Left lobe of liver (tissue), 2 donors: ENCODE measurements at places on chromosomes 7 and 10.

DNA sequence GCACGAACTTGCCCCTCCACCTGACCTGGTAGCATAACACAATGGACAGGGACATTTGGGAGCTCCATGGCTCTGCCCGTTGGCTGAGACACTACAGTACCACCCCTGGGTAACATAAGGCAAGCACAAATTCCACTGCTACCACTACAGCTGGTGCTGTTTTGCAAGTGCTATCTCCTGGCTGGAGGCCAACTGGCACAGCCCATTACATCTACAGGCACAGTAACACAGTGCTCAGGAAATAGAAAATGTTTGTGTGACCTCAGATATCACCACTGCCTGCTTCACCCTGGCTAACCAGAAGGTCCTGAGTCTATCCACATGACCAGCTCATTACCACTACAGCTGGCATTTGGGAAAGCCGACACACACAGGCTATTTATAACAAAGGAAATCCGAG lies 631.1 kb upstream of the MBL2 start:
- peak; percentile 92 for DNase-seq

- peak; percentile 81 for DNase-seq
Observed at GRCh38 chr7:28179120-28180030, 1.2 kb downstream of the JAZF1 start.

DNA sequence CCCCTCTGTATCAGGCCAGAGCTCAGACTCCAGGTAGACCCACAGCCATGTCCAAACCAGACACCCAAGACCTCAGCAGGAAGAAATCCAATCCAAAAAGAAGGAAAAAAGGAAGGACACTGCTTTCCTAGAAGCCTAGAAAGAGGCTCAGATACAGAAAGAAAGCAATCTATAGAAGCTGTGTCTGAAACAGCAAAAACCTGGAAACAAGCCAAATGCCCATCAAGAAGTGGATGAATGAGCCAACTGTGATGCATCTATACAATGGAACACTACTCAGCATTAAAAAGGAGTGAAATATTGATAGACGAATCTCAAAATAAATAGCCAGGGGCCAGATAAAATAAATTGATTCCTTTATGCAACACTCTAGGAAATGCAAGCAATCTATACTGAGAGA lies 31.6 kb downstream of the GRB10 start:
- no peak for DNase-seq

DNA sequence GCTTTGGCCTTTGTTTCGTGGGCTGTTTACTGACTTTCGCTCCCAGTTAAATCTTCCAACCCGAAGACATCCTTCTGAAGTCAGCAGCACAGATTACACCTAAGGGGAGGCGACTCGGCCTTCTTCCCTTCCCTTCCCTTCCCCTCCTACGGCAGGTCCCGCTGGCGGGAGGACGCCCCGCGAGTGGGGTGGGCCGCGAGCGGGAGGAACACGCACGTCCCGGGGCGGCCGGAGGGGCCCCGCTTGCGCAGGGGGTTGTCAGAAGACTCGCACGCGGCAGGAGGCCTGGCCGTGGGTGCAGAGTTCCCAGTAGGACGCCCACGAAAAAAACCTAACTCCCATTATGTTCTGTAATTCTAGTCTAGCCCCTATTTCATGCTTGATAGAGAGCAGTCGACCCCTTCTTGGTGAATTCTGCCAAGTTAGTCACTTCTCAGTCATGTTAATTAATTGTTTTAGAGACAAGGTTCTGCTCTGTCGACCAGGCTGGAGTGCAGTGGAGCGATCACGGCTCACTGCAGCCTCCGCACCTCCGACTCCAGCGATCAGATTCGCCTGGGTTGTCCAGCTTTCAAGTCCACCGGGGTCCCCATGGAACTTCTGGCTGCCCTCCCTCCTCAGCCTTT lies 19.2 kb upstream of the ZNF32 start:
- no peak for DNase-seq

- no peak for DNase-seq
Observed at GRCh38 chr10:6788731-6789130, 208.7 kb upstream of the PRKCQ start.

GRCh38 chr7:28759475-28759971 lies 198.6 kb downstream of the TRIL start:
- DNase-seq, result no peak

DNA sequence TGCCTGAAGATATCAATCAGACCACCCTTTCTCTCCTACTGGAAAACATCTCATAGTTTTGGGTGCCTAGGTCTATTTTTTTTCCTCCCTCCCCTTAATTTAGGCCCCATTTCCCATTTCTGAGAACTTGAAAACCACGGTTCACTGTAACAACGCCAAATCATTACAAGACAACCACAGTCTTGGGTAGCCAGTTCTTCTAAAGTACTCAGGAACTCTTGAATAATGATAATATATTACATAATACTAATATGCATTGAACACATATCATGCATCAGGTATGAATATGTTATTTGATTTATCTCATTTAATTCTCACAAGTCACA lies 185.1 kb upstream of the ADO start:
- no peak for DNase-seq

- no peak for DNase-seq
Observed at GRCh38 chr7:74586258-74587175, 71.0 kb upstream of the GTF2I start.

GRCh38 chr10:4131407-4132215 lies 346.6 kb upstream of the KLF6 start:
- no peak for DNase-seq

GRCh38 chr7:30702200-30702599 lies 19.9 kb upstream of the CRHR2 start:
- DNase-seq, result no peak

GRCh38 chr7:4006687-4007086 lies 675.4 kb upstream of the FOXK1 start:
- DNase-seq, result peak; percentile 66

GRCh38 chr7:18357691-18358090 lies 137.9 kb upstream of the HDAC9 start:
- no peak for DNase-seq

- no peak for DNase-seq
Observed at GRCh38 chr7:64685741-64686140, 19.8 kb downstream of the ZNF107 start.

DNA sequence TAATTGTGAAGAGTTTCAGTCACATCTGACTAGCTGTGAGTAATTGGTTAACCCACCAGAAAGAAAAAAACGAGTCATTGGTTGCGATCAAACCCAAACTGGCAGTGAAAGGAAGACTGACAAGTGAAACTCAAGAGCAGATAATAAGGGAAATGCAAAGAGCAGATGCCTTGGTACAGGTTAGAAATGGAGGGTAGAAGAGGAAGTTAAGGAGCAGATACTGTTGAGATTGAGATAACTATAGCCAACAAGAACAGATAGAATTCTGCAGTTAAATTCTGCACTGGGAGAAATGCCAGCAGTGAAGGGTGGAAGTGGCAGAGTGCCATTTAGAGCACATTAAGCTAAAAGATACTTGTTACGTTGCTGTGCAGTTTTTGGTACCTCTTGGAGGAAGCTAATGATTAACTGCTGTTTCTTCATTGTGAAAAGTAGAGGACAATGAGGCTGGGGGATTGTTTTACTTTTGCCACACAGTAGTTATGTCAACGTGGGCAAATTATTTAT lies 65.8 kb downstream of the CDK13 start:
- peak; percentile 75 for DNase-seq

GRCh38 chr10:69974551-69975155 lies 78.0 kb upstream of the MACROH2A2 start:
- no peak for DNase-seq

- DNase-seq, result no peak
Observed at GRCh38 chr7:20226860-20227259, 9.7 kb upstream of the MACC1 start.

GRCh38 chr10:85612378-85612775 lies 754.2 kb downstream of the GRID1 start:
- DNase-seq, result no peak

DNA sequence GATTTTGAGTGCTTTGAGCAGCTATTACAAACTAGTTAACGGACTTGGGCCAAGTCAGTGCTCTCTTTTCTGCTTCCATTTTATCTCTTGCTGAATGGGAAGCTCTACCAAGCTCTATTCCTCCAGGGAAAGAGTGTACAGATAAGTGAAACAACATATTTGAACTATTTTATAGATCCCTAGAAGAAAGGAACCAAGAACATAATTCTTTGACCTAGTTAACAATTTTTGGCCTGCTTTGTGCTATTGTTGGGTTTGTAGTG lies 244.8 kb downstream of the PRKG1 start:
- DNase-seq, result no peak

DNA sequence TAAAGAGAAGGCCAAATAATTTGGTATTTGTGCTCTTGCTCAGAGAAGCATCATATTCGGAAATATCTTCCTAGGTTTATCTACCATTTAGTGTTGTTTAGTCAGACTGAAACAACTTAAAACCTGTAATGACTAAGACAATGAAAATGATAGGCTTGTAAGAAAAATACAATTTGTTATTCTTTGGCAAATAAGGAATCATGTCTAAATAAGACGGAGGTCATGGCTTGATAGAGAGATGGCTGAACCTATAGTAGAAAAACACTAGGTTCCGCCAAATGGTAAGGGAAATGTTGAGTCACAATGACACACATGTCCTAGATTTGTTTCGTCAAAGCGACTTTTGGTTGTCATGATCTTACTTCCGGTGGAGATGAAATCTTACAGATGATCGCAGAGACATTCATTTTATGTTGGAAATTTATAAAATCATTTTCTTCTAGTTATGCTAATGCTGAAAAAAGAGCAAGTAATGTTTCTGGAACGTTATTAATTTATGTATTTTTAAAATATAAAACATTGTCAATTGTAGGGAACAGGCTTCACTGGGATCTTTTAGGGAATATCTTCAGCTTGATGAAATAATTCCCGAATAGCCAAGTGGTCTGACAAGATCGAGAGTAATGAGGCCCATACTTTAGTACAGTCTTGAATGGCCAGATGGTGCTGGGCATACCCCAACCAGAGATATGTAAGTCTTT lies 1.0 kb downstream of the SRGN start:
- no peak for DNase-seq

DNA sequence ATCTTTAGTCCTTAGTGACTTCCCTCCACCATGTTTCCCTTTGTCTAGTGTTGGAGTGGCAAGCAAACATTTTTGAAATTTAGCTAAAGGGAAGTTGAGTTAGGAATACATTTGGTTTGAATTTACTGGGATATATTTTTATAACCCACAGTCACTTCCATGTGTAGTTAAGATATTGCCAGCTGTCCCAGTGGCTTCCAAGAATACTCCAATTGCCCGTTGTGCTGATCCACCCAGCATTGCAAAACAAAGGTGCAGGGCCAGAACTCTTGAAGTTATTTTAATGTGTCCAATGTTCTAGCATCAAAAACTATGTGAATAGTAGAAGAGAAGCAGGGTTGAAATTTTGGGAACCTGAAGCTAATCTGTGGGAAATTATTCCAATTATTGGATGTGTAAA lies 2.5 kb upstream of the P4HA1 start:
- DNase-seq, result no peak

- DNase-seq, result no peak
Observed at GRCh38 chr7:73565675-73566340, 8.3 kb upstream of the BCL7B start.

DNA sequence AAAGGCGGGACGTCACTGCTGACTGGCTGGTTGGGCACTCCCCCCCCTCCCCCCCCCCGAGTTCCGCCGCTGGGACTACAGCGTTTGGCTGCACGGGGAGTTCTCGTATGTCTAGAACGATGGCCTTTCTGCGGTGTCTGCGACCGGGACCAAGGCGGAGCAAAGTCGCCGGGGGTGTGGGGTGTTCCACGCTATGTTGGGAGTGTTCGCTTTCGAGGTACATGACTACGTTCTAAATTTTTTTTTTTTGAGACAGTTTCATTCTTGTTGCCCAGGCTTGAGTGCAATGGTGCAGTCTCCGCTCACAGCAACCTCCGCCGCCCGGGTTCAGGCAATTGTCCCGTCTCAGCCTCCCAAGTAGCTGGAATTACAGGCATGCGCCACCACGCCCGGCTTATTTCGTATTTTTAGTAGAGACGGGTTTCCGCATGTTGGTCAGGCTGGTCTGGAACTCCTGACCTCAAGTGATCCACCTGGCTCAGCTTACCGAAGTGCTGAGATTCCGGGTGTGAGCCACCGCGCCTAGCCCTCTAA lies 573 bp upstream of the IDI1 start:
- DNase-seq, result no peak
